Stimulated activated CD8-positive, alpha-beta memory T cell treated with anti-CD3 and anti-CD28 coated beads, Interleukin-12 subunit alpha, Interleukin-12 subunit beta, amount 100 ng/mL, for 1 hour (primary cell): ENCODE measurements at places on chromosomes 7 and 10.

- DNase-seq: no peak
Measured at GRCh38 chr7:149770728-149771636, 2.4 kb downstream of the ZNF467 start.

- no peak for DNase-seq
Measured at GRCh38 chr10:103175580-103176285, 17.3 kb downstream of the NT5C2 start.

DNA sequence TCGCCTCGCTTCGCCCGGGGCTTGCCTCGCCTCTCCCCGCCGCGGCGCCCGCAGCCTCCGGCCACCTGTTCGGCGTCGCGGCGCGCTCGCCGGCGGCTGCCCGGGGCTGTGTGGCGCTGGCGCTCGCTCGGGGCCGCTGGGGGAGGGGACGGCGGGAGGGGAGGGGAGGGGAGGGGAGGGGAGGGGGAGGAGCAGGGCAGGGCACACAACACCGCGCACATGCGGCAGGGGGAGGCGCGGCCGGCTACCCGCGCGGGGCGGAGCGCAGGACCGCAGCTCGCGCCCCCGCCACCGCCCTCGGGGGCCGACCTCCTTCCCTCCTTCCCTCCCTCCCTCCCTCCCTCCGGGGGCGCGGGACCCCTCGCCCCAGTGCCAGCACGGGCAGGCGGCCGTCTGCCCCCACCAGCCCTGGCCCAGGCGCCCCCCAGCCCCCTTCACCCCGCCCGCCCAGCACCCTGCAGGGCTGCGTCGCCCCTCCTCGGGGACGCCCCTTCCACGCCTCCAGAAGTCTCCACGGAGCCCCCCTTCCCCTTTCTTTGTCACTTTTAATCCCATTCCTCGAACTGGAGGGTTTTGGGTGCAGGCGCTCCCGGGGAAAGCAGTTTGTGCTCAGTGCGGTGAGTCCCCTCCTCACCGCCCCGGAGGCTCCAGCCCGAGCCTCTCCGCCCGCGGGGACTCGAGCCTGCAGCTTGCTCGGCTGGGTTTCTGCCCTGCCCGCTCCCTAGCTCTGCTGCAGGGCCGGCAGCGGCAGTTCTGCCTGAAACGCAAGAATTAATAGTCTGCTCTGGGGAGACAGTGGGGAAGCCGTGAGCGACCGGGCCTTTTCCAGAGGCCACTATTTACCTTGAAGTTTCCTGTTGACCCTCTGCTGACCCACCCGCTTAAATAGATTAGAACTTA, at the start of gene PARD3:
Gene PARD3, minus strand, starts transcription at position 112 of the 900 bp plus-strand sequence. CDS start 301 bp downstream, outside the sequence.
- no peak for DNase-seq

DNA sequence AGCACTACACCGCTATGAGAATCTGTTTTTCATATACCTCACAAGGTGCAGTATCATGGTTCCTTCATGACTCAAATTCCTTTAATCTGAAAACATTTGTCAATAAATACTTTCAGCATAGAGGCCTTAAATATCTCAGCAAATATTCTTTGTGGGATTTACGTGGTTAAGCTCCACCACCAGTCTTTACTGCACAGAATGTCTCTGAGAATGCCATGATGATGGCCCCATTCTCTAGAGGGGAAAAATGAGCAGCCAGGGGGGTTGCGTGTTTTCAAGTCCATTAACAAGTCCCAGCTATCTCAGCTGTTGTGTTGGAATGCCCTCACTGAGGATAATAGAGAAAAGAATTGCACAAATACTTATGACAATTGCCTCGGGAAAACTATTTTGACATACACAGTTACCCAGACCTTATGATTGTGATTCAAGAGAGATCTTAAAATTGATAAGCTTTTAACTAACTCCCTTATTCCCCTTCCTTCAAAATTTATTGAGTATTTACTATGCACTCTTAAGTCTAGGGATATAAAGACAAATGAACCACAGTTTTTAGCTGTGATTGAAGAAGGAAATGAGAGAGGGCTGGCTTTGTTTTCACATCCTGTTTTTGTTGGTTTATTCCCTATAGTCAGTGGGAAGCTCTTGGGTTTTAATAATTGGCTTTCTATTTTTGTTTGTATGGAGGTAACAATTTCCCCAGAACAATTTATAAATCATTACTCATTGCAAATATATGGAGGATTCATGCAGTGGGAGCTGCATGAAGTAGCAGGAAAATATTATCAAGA, 176.5 kb upstream of the VWC2 start:
- no peak for DNase-seq

DNA sequence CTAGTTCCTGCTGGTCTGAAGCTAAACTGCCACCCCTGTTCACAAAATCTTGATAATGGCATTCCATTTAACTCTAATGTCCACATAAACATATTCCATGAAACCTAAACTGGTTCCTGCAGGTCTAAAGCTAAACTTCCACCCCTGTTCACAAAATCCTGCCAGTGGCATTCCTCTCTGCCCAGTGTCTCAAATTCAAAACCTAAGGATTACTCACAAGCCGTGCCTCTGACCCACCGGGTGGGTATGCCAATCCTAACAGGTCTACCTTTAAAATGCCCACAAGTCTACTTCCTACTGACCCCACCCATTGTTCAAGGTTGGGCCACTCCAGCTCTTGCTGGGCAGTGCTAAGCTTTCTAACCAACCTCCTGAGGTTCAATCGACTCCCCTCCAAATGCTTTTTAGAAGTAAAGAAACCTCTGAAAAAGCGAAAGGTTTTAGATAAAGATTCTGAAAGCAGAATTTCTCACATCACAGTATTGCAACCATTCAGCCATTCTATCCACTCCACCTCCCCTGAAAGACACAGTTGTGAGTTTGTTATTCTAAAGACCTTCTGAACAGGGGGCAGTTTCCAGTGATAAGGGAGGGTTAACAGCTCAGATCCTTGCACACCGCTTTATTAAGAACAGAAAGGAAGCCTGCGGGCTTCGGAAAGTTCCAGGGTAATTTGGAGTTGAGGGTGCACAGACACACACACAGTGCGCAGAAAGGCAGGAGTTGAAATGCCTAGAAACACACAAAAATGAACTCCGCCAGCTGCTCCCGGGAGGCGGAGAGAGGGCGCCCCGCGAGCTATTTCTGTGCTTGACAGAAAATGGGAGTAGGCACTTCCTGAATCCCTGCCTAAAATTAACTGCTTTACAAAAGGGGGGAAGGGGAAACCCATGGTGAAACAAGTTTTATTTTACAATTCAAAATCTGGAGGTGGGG, 87.7 kb downstream of the TNS3 start:
- no peak for DNase-seq

- no peak for DNase-seq
Measured at GRCh38 chr10:119668461-119668860, 17.3 kb downstream of the BAG3 start.

GRCh38 chr10:123295644-123296043, 141.4 kb downstream of the BUB3 start:
- no peak for DNase-seq

DNA sequence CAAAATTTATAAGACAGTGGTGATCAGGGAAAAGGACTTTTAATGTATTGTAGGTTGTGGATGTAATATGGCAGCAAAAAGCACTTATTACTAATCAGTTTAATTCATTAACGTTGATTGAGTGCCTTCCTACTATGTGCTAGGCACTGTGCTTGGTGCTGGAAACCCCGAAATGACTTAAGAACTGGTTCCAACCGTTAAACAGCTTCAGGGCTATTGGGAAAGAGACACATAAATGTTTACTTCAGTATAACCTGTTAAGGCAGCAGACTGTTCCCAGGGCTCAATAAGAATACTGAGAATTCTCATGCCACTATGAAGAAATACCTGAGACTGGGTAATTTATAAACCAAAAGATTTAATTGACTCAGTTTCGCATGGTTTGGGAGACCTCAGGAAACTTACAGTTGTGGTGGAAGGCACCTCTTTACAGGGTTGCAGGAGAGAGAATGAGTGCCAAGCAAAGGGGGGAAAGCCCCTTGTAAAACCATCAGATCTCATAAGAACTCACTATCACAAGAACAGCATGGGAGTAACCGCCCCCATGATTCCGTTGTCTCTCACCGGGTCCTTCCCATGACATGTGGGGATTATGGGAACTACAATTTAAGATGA, 1.1 kb upstream of the SLC25A13 start:
- no peak for DNase-seq

DNA sequence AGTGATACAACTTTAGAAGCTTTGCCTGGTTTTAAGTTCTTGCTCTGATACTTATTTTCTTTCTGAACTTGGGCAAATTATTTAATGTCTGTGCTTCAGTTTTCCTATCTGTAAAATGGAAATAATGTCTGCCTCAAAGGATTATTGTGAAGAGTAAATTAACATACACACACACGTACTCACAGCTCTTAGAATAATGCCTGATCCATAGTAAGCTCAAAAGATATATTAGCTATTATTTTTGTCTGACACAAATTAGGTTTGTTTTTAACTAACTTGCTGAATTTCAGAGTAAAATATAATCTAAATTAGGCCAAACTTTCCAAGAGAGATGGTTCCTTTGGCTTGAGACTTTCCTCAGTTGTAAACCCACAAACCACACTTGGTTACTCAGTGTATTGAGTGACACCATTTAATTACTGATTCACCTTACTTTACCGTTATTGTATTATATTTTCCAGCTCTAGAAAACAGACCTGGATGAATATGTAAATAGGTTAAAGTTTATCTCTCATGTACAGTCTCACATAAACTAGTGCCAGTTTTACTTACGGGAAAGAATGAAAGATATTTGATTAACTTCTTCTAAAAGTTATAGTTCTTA, 50.4 kb downstream of the VTI1A start:
- no peak for DNase-seq

DNA sequence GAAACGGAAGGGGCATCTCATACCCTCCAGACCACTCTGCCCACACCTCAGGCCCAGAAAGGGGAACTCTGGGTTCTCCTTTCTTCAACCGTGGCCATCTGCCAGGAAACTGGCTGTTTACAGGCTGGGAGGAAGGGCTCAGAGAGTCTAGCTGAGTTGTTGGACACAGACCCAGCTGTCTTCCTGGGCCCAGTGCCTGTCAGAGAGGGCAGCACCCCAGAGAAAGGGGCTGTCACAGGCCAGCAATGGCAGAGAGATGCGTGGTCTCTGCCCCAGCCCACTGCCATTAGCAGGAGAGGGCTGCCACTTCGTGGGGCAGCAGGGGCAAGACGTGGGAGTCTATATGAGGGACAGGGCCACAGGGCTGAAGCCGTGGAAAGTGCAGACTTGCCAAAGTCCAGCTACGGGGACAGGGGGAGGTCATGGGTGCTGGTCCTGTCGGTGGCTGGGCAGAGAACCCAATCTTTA, 11.0 kb downstream of the GRID1 start:
- DNase-seq: no peak

DNA sequence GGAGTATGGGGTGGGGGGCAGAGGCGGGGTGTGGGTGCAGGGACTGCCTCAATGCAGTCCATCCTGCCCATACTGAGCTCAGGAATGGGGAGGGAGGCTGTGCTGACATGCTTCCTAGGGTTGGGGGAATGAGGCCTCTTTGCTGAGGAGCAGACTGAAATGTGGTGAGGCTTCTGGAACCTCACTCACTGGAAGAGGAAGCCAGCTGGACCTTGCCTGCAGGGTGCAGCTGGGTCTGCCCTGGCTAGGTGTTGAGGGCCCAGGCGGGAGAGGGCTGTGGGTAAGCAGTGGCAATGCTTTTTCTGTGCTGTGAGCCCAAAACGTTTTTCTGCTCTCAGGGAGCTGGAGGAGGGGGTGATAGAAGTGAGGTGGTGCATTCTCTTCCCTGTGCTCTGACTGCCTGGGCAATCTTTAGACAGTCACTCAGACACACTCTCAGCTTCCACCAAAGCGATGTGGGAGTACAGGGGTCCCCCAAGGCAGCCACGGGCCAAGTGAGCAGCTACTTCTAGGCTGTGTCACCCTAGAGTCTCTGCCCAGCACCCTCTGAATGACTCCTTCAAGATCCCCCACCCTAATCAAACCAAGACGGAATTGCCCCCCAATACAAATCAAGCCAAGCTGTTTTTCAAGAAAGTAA, 41.1 kb upstream of the BMPR1A start:
- no peak for DNase-seq

DNA sequence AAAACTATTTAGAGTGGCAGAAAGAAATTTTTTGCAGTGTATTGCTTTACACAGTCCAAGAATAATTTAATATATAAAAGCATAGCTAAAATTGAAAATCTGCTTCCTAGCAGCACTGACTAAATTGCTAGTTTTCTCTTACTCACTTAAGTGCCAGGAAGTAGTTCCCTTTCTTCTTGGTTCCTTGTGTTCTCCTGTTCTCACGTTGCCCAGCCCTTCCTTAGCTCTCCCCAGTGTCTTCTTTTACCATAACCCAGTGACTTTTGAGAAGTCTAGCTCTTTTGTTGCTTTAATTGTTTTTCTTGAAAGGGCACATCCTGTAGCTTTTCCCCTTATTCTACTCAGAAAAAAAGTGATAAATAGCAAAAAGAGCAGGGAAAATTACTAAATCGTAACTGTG, 215.5 kb downstream of the THSD7A start:
- no peak for DNase-seq
